ENCODE measurements at places on chromosomes 3 and 15. TPM values are rescaled to one million over a fixed set of nuclear protein-coding genes. Genes with fewer than 3 reads are reported as not detected.

FBXW12 gene
- not detected for total RNA-seq

AGBL1 gene
- total RNA-seq = not detected

GADL1 gene
- not detected for total RNA-seq

GRCh38 chr3:133464573-133464972 is 64.7 kb downstream of the BFSP2 start:
- no peak for DNase-seq

Data from left lobe of liver (tissue), 2 donors.